Stimulated activated memory B cell treated with anti-CD40 and anti-IgM and Interleukin-4, amounts not matched to agents 10 μg/mL and 1 μg/mL and 100 μg/mL, for 72 hours (primary cell): ENCODE measurements at places on chromosomes 4 and X.

DNA sequence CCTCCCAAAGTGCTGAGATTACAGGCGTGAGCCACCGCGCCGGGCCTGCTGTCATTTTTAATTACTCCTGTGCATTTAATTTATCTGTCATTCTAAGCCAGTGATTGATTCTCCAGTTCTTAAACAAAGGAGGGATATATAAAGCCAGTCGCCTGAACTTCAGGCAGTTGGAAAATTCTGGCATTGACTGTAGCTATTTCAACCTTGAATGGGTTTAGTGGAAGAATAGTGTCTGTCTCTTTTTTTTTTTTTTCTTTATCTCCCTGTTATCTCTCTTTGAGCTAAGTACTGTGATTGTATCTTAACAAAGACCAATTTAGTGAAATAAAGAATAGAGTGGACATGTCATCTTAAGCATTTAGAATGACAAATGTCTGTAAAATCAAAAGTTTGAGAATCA is 11.0 kb downstream of the NEIL3 start:
- no peak for ATAC-seq

GRCh38 chr4:139266583-139267257 is 13.3 kb downstream of the MGARP start:
- ATAC-seq: peak; percentile 99

DNA sequence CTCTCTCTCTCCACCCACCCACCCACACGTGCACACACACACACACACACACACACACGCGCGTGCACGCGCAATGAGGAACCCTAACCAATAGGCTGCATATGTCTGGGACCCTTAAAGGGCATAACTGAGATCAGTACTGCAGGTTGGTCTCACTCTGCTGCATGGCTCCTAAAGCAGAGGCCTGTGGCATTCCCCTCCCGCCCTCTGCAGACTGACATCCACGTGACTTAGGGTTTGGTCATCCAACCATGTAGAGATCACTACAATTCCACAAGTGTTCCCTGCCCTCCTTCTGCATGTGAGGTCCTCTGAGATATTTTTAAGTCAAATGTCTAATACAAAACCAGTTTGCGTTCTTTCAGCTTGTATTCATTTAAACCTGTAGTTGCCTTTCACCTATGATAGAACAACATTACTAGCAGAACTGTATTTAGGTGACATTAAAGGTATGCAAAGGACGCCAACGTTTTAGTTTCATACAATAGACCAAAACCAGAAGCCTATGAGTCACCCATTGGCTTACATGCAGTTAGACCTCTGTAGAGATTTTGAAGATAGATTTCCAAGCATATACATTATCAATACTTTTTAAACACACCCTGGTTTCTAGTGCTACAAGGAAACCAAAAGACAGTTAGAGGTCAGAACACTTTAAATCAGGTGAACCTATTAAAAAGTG is 10.1 kb downstream of the XAGE5 start:
- ATAC-seq: peak; percentile 73

GRCh38 chrX:71543316-71543715 is 10.4 kb downstream of the OGT start:
- no peak for ATAC-seq

GRCh38 chrX:13473442-13474163 is 95.8 kb upstream of the EGFL6 start:
- peak; percentile 89 for ATAC-seq

- ATAC-seq: peak; percentile 77
These were observed 32.0 kb upstream of the MTMR8 start for GRCh38 chrX:64427281-64427680.

DNA sequence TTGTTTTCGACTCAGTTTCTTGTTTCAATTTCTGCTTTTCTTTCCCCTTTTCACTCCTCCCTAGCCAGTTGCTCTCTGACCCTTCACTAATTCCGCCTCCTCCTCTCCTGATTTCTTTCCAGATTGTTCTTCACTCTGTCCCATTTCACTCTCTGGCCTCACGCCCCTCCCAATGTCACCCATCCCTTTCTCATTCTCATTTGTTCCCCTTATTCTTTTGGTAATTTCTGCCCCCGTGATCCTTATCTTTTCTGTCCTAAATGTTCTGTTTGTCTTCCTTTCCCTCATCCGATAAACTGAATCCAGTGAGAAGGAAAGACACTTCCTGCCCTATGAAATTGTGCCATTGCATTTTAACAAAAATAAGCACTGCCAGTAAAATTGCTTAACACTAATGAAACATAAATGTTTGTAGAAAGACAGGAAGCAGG is 94.5 kb upstream of the RASGEF1B start:
- ATAC-seq: no peak

DNA sequence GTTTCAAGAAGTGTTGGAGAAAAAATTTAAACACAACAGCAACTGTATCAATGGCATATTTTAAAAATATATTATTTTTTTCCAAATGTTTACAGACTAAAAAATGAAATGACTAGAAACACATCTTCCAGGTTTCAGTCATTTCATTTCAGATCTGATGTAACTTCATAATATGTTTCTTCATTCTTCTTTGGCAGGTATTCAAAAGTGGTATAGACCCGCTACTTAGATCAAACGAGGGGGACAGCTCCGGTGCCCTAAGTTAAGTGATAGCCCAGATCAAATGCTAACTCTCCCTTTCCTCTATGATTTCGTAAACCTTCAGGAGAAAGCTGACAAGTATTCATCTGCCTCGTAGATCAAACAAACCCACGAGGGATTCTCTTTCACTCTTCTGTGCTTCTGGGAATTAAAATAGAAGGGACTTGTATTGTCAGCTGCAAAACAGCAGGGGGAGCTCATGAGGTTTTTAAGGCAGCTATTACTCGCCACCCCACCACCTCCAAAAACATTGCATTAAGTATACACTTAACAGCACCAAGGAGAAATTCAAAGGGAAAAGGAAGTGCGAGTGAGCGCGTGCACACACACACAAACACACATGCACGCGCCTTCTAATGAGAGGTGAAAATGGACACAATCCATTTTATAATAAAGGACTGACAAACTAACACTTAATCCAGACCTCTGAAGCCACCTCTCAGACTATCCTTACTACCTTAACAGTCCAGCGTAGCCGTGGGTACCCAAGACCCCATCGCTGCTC is 21.4 kb downstream of the HELT start:
- ATAC-seq: peak; percentile 52

- ATAC-seq: no peak
These were observed 172.7 kb downstream of the NHS start for GRCh38 chrX:17547658-17548057.

GRCh38 chr4:128393101-128393704 is 105.6 kb upstream of the PGRMC2 start:
- no peak for ATAC-seq

GRCh38 chr4:98544818-98545414 is 113.5 kb downstream of the TSPAN5 start:
- no peak for ATAC-seq

- no peak for ATAC-seq
These were observed 15.2 kb upstream of the CXCL2 start for GRCh38 chr4:74114234-74114633.

GRCh38 chrX:20530406-20530921 is 263.8 kb upstream of the RPS6KA3 start:
- ATAC-seq: no peak

GRCh38 chr4:108622022-108622421 is 1.6 kb downstream of the RPL34 start:
- no peak for ATAC-seq

DNA sequence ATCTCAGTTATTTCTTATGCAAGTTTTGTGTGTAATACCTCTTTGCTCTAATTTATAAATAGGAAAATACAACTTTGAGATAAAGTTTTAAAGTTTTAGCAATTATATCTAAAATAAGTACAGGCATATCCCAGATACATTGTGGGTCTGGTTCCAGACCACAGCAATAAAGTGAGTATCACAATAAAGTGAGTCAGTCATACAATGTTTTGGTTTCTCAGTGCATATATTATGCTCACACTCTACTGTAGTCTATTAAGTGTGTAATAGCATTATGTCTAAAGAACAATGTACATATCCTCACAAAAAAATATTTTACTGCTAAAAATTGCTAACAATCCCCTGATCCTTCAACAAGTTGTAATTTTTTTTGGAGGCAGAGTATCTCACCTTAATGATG is 49.2 kb downstream of the ANAPC10 start:
- no peak for ATAC-seq

DNA sequence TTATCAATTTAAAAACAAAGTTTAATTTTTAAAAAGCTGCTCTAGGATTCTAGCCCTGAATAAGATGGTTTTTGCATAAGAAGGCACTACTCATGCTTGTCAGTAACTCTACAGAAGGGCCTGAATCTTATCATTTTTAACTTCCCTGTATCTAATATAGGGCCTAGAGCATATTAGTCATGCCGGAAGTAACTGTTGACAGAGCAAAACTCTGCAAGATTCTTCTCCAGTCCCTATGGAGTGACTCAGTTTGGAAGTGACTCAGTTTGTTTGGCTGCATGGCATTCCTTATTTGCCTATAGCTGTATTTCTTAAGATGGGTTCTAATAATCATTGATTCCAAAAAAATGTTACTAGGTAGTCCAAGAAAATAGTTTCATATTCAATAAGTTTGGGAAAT is 431.8 kb upstream of the HTR2C start:
- no peak for ATAC-seq

GRCh38 chr4:31220921-31221320 is 500.8 kb downstream of the PCDH7 start:
- no peak for ATAC-seq

DNA sequence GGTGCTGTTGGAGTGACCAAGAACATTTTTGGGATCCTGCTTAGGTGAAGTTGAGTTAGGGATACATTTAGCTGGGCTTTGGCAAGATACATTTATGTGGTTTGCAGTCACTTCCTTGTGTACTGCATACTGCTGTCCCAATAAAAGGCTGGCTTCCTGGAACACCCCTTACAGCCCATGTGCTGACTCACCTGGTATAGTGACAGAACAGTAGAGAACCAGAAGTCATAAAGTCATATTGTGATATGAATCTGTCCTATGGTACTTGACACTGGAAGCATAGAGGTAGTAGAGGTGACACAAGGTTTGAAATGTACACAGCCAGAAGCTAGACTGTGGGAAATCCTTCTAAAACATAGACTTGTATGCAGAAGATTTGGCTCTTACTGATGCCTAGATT is 55.3 kb upstream of the SLC25A43 start:
- no peak for ATAC-seq

GRCh38 chr4:187417721-187418120 is 577.9 kb upstream of the ZFP42 start:
- ATAC-seq: no peak
